ENCODE measurements at places on chromosomes 5 and 9.
A peak's percentile ranks its signal among the peaks of the same experiment; 100 is the strongest.

DNA sequence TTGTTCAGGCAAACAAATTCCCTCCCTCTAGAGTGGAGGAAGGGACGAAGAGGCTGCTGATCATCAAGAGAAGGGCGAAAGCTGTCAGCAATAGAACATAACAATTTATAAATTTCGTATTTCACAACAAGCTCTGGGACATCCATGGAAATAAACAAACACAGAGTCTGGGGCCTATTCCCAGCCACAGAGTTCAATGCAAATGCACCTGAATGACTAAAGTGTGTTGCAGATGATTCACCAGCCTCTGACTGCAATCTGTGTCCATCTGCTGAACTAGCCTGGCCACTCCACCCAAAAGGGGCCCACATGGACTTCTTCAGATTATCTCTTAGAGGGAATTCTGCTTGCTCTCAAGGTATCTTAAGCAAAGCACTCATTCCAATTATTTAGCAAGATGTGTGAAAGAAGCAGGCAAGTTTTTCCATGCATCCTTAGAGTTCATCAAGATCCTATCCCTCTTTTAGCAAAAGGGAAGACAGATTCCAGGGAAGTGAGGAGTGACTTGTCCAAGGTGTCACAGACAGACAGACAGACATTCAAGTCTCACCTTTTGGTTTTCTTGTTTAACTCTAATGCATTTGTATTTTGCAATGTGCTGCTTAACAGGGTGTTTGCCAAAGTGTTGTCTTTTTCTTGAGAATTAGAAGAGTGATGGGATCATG is 307.8 kb upstream of the PAPPA start:
- no peak for DNase-seq

DNA sequence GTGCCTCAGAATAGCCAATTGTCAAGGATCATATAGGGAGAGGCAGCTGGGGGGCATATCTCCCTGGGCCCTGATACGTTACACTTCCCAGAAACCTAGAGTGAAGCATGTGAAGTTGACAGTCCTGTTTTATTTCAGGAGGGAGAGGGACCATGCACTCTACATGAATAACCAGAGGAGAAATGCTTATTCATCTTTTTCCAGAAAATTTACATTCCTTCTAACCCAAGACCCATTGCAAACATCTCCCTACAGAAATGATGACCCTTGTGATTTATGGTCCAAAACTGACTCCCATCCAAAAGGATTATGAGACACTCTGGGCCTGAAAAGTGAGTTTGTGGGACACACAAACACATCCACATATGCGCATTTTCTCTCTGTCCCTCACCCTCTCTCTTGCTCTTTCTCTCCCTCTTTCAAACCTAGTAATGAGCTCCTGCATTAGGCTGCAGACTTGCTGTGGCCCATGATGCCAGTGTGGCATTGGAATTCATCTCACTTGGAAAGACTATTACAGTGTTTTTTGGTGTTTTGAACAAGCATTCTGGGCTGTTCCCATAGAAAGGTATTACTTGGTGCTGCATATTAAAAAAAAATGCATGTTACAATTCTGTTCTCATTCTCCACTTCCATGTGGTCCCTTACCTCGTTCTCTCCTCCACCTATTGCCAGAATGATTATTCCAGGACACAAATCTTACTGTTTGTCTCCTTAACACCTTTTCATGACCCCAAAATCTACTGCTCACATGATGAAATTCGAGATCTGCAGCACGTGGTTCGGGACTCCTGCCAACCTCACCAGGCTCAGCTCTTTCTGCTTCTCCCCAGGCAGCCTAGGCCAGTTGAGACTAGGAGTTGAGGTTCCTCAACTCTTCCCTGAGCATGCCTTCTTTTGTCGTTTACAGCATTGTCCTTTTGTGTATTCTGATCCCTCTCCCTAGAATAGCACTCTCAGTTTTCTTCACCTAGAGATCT is 451.3 kb upstream of the KLF4 start:
- DNase-seq, result no peak

GRCh38 chr9:125747053-125747764 is at the start of gene PBX3:
TSS of gene PBX3 (plus strand) at chr9:125747373.
- DNase-seq, result peak; percentile 56

DNA sequence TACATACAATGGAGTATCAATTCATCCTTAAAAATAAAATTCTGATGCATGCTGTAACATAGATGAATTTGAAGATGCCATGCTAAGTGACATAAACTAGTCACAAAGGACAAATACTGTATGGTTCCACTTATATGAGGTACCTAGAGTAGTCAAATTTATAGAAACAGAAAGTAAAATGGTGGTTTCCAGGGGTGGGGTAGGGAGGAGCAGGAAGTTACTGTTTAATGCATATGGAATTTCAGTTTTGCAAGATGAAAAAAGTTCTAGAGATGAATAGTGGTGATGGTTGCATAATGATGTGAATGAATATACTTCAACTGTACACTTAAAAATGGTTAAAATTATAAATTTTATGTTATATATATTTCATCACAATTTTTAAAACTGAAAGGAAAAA is 57.3 kb upstream of the FNIP1 start:
- DNase-seq, result no peak

- no peak for DNase-seq
These were observed 23.1 kb downstream of the SKP1 start for GRCh38 chr5:134153657-134154056.

- DNase-seq, result peak; percentile 81
These were observed 37.3 kb upstream of the EGFL7 start for GRCh38 chr9:136625101-136626065.

- DNase-seq, result no peak
These were observed 61.4 kb downstream of the UGCG start for GRCh38 chr9:111957856-111958631.

DNA sequence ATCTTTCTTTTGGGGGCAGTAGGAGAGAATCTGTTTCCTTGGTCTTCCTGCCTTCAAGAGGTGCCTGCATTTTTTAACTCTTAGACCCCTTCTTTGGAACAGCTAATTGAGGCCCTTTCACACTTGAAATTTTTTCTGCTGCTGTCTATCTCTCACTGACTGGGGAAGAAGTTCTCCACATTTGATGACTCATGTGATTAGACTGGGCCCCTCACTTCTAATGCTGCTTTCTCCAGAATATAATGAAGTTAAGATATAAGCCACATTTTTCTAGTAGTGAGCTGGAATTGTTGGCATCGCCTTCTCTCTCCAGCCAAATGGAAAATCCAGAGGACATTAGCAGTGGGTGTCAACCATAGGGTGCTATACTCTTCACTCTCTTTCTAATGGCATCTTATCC is 12.4 kb downstream of the ZNF474 start:
- no peak for DNase-seq

- DNase-seq, result no peak
These were observed 170.4 kb downstream of the TTC39B start for GRCh38 chr9:15136646-15137045.

- no peak for DNase-seq
These were observed 191.7 kb upstream of the NR3C1 start for GRCh38 chr5:143594902-143595818.

- DNase-seq, result no peak
These were observed 21.1 kb upstream of the CYSTM1 start for GRCh38 chr5:140153905-140154304.

DNA sequence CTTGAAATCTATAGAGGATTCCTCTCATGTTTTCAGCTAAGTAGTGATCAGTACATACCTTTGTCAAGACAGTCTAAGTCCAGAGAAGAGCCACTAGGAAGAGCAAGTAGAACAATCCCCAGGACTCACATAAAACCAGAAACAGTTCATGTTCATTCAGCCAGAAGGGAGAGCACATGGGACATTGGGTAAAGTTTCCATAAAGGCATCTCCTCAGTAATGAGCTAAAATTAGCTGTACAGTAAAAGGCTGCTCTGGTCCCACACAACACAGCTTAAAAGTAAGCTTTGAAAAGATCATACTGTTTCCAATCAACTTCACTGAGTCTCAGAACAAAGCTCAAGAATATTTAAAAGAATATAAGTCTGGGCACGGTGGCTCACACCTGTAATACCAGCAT is 32.4 kb downstream of the HOMER1 start:
- DNase-seq, result no peak

DNA sequence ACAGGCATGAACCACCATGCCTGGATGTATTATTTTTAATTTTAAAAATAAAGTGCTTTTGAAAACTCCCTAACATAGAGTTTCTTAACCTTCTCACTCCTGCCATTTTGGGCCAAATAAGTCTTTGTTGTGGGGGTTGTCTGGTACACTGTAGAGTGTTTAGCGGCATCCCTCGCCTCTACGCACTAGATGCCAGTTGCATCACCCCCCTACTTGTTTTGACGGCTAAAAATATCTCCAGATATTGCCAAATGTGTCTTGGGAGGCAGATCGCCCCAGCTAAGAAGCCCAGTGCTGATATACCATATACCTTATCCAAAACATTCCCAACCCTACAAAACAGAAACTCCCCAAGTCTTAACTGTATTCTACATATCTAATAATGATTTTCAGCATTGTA is 54.6 kb downstream of the SCAI start:
- no peak for DNase-seq

- DNase-seq, result no peak
These were observed 37.0 kb upstream of the ARL15 start for GRCh38 chr5:54347221-54347865.

DNA sequence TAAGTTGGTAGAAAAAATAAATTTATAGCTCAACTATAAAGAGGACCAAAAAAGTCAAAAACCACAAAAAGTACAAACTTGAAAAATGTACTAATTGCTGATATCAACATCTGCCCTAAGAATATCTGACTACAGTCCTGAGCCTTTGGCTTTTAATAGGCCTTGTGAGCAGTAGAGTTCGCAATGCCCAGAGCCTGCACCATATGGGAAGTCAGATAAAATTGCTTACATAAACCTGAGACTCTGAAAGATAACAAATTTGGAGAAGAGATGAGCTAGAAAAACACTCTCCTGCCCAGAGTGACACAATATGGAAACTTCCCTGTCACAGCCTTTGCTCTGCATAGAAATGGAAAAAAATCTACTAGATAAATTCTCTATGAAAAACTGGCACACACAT is 368.0 kb upstream of the GRIN3A start:
- no peak for DNase-seq

GRCh38 chr9:136190656-136191055 is 14.3 kb downstream of the LHX3 start:
- DNase-seq, result no peak

- no peak for DNase-seq
These were observed 37.2 kb upstream of the S1PR3 start for GRCh38 chr9:88954066-88954465.

GRCh38 chr5:150068472-150068871 is 17.9 kb downstream of the CSF1R start:
- DNase-seq, result no peak

DNA sequence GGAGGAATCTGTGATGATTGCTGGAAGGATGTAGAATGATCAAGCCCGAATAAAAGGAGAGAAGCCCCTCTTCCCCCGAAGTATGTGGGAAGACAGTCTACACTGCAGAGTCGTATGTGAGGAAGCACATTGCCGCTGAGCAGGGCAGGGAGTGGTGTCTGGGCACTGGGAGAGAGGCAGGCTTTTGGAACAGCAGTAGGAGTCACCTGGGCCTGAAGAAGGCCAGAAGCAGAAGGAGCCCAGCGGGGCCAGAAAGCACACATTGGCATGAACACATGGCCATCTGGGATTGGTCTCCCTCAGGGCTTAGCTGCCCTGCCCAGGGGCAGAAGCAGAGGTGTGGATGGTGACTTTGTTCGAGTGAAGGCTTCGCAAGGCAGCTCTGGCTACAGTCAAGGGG is 162.8 kb downstream of the ERCC6L2 start:
- no peak for DNase-seq

GRCh38 chr9:26413611-26414010 is 479.0 kb downstream of the CAAP1 start:
- no peak for DNase-seq

DNA sequence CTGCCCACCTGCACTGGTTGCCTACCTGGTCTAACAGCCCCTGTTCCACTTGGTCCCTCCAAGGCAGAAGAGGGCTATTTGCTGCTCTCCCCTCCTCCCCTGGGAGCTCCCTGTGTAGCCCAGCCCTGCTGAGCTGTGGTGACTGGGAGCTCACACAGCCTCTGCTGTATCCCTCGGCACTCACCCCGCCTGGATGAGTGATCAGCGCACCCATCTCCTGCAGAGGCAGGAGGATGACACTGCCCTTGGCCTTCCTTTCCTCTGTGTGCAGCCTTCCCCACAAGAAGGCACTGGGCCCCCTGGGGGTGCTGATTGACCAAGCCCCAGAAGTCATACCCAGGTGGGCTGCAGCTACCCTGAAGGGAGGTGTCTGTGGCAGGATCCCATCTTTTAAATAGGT is 134.2 kb downstream of the ADAMTS2 start:
- no peak for DNase-seq

DNA sequence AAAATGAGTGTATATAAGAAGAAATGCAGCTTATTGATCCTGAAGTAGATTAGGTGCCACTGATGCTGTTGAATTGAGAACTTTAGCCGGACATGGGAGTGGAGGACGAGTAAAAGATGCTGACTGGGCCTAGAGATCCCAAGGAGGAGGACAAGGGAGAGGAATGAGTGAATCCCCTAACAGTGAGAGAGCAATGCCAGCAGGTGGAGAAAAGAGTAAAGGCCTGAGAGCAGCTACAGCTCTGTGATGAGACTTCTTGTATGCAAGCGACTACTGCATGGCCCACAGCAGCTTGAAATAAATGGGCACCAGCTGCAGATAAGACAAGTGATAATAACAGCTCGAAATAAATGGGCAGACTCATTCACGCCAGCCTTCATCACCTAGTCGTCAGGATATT is 44.5 kb upstream of the JMY start:
- DNase-seq, result no peak

GRCh38 chr9:124215956-124216355 is 41.8 kb upstream of the NEK6 start:
- DNase-seq, result no peak

GRCh38 chr5:39624268-39624886 is 199.6 kb upstream of the DAB2 start:
- no peak for DNase-seq

- DNase-seq, result no peak
These were observed 74.8 kb downstream of the CETN3 start for GRCh38 chr5:90334741-90335140.

DNA sequence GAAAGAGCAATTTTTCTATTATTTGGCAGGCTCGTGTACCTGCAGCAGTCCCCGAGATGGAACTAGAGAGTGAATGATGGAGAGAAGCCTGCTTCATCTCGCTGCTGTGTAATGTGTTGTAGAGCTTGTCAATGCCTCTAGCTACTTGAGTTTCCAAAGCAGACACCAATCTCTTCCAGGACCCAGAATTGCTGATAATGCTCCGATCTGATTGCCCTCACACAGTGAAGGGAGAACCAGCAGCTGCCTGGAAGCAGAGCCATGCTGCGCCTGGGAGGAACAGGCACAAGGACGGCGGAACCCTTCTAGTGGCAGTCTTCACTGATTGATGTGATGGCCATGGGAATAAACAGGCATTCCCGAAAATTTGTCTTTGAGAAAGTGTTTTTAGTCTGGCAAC is 288.0 kb downstream of the ICE1 start:
- no peak for DNase-seq

- no peak for DNase-seq
These were observed 478.5 kb downstream of the RASEF start for GRCh38 chr9:82584349-82584863.

- no peak for DNase-seq
These were observed 118.6 kb upstream of the RETREG1 start for GRCh38 chr5:16735101-16736060.

GRCh38 chr9:90999425-91000397 is 198.1 kb downstream of the SYK start:
- no peak for DNase-seq
